ENCODE measurements at places on chromosomes 3 and 15. TPM values are rescaled to one million over a fixed set of nuclear protein-coding genes. Genes with fewer than 3 reads are reported as not detected.

DNA sequence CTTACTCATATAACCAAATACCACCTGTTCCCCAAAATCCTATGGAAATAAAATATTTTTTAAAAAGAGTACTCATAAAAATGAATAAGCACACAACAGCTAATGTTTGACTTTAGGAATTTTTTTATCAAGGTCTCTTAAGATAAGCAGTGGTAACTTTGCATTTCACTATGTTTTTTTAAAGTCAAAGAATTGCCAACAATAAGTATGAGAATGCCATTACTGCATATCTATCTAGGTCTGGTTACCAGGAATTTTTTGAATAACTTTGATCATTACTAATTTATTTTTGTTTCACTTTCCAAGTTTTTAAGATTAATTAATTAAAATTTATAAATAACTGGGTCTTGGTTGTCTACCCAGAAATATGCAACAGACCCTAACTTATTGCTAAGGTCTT, 41.5 kb downstream of the PLSCR4 start:
- DNase-seq, result peak; percentile 77

- DNase-seq, result no peak
These were observed 15.3 kb downstream of the FBN1 start for GRCh38 chr15:48630245-48630644.

DNA sequence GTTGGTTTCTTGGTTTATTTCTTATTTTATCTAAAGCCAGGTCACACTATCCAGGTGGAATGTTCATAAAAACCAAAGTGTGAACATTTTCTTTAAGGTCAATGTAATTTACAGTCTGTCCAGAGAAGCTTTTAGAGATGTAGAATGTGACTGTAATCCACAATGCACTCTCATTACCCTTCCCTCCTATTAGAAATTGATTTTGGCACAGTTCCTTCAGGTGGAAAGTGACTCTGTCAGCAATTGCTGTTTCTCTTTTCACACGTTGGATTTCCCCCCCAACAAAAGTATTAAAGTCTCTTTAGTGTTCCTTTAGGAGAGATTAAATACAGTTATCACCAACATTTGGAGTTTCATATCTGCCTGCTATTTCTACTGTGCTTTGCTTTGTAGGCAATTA, 31.6 kb upstream of the COPB2 start:
- no peak for DNase-seq

GRCh38 chr3:41363830-41364523, 164.7 kb downstream of the CTNNB1 start:
- DNase-seq, result no peak

The SLC28A1 gene
- not detected for total RNA-seq

DNA sequence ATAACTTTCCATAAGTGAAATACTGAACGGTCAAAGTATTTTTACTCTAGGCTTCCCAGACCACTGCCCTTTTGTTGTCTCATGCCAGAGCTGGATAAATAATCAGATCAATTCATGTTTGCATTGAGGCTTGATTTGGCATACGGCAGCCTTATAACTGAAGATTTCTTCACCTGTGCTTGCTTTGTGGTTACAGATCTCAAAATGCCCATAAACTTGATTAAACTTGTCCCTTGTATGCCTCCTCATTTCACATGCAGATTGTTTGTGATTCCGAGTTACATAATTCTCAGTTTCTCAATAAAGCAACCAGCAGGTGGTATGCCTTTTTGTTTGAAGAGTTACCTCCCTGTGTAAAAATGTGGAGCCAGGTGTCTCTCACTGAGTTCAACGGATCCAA, 211.4 kb upstream of the LRIG1 start:
- DNase-seq, result no peak

DNA sequence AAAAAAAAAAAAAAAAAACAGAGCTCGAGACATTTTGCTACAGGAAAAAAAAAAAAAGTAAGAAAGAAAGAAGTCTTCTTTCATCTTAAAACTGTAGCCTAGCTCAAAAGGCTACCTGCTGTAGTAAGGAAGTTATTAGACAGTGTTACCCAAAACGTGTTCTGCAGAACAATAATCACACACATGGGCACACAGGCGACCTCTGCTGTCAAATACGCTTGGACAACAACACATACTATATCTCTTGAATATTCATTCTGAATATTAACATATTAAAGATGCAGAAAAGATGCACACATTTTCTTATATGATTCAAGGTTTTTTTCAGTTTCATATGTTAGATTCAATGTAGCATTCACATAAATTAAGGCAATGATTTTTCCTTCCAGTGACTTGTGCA, 215.8 kb downstream of the ROBO1 start:
- DNase-seq, result no peak

DNA sequence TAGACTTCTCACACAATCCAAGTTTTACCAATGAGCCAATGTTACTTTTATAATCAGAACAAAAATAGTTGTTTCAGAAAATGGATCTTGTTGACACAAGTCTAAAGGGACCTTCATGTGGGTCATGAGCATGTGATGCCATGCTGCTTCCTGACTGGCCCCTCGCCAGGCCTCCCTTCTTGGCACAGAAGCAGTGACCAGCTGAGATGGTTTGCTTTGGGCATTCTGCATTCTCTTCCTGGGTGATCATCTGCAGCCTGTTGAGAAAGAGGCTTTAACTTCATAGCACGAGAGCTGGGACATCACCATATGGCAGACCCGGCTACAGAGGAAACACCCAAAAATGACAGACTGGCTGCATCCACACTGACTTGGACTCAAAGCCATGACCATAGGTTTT, 45.7 kb downstream of the TGM4 start:
- no peak for DNase-seq

DNA sequence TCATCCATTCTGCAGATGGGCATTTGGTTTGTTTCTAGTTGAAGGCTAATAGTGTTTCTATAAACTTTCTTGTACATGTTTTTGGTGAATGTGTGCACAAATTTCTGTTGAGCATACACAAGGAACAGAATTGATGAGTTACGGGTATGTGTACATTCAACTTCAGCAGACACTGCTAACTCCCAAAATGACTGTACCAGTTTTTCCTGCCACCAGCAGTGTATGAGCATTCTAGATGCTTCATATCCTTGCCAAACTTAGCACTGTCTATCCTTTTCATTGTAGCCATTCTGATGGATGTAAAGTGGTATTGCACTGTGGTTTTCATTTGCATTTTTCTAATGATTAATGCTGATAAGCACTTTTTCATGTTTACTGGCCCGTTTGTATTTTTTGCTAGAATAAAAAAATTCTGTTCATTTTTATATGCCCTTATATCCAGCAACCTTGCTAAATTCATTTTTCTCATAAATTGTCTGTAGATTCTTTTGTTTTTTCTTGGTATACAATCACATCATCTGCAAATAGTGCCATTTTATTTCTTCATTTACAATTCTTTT, 110.2 kb downstream of the ATP1B3 start:
- peak; percentile 15 for DNase-seq

GRCh38 chr3:100081311-100081710, 33.0 kb downstream of the FILIP1L start:
- no peak for DNase-seq

The VILL gene
- 6.7 TPM for total RNA-seq

DNA sequence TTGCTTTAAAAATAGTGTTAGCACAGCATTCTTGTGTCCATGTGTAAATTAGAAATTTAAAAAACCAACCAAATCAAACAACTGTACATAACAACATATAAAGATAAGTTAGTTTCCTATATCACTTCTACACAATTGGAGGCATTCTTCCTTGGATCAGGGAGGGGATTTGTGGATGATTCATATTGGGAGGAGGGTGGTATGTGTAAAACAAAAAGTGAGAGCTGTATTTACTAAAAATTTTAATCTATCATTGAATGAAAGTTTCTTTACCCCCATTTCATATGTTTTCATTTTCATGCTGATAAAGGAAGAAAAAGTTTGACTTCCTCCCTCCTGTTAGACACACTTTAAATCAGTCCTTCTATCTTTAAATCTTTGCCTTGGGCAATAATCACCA, 325.0 kb downstream of the SATB1 start:
- peak; percentile 40 for DNase-seq
